NT2/D1 (cell line): ENCODE measurements at places on chromosomes 7 and 10.

DNA sequence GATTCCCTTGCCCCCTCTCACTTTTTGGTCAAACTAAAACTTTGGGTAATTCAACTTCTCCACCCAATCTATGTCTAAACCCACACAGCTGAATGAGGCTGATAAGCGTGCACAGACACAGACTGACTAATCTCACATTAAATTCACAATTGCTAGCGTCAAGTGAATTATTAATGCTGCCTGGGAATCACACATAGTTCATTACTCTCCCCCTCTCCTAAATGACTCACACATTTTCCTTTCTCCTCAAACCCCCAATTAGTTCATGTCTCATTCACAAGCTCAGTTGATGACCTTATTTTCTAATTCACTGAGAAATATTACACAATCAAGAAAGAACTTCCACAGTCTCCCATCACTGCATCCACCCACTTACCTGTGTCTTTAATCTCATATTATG lies 14.5 kb downstream of the KLF14 start:
- no peak for DNase-seq

GRCh38 chr10:117320050-117320665 lies 55.1 kb downstream of the PDZD8 start:
- no peak for DNase-seq

DNA sequence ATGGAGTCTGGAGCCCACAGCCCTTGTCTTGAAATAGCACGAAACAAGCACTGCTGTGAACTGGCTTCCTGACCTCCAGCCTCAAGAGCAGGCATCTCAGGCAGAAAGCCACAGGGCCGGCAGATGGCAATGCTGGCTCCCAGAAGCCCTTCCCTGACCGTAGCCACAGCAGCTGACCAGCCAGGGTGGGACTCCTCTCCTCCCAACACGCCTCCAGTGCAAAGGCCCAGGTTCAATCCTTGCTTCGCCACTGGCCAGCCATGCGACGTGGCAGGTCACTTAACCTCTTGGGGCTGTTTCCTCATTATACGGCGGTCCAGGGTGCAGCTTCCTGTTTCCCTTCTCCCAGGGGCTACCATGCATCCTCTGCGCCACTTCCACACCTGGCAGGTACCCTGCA lies 12.8 kb downstream of the PRKAG2 start:
- DNase-seq: no peak

DNA sequence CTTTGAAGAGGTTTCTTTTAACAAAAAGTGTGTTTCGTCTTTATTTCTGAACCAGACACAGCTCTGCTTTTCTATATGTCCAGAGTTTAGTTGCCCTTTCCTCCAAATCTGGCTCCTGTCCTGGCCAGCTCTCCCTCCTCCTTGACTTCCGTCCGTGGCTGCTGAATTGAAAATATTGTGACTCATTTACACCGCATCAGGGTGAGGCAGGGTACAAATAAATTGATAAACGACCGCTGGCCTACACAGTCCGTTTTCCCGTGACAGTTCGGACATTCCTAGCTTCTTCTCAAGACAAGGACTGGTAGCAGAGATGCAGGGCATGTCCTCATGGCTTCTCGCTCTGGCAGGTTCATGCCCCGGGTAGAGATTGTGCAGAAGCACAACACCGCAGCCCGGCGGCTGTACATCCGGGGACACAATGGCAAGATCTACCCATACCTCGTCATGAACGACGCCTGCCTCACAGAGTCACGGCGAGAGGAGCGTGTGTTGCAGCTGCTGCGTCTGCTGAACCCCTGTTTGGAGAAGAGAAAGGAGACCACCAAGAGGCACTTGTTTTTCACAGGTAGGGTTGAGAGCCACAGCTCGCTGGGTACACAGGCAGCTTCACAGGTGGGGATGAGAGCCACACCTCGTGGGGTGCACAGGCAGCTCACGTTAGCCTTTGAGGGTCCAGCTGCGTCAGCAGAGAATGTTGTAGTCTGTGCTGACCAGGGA lies 126.6 kb downstream of the TRRAP start:
- DNase-seq: no peak

- DNase-seq: no peak
These were observed 40.7 kb downstream of the JAKMIP3 start for GRCh38 chr10:132106431-132106830.

DNA sequence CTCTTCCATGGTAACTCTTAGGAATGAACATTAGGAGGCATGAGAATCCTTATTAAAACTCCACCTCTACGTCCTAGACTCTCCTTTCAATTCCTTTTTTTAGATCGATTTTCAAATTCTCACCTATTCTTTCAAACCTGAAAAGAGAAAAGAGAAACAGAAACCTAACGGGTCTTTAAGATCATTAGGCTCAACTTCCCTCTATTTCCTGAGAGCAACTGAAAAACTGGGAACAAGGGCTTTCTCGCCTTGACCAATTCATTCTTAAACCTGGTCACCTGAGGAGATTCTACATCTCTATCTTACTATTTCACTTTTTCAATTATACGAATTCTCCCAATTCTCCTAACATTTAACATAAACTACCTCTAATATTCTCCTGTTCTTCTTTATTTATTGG lies 2.8 kb downstream of the TFEC start:
- DNase-seq: no peak

DNA sequence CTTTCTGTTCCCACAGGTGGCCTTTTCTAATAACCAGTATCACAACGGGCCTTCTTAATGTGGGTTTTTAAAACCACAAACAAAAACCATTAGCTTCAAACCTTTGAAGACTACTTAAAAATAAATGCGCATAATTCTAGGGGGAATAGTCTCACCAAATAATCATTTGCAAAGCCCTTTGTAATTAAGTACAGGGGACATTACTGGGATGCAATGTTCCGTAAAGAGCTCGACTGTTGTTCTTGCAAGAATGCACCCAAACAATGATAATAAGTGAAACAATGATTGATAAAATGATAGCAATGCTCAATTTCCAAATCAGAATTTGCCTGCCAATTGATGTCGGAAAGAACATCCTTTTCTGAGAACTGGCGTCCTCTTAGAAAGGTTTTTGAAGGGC lies 589.1 kb upstream of the ADARB2 start:
- no peak for DNase-seq

DNA sequence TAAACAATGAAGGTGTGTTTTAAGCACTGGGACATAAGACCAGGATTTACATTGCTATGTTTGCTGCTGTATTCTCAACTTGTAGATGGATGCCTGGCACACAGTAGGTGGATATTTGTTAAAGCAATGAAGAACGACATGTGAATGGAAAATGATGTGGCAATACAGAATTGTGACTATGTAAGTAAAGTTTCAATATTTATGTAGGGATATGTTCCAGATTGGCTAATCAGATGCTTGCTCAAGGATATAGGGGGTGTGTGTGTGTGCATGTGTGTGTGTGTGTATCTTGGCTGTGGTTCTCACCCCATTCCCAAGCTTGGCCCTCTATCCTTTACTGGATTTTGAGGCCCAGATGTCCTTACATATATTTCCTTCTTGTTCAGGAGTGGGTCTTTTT lies 42.7 kb upstream of the LAMB1 start:
- no peak for DNase-seq

DNA sequence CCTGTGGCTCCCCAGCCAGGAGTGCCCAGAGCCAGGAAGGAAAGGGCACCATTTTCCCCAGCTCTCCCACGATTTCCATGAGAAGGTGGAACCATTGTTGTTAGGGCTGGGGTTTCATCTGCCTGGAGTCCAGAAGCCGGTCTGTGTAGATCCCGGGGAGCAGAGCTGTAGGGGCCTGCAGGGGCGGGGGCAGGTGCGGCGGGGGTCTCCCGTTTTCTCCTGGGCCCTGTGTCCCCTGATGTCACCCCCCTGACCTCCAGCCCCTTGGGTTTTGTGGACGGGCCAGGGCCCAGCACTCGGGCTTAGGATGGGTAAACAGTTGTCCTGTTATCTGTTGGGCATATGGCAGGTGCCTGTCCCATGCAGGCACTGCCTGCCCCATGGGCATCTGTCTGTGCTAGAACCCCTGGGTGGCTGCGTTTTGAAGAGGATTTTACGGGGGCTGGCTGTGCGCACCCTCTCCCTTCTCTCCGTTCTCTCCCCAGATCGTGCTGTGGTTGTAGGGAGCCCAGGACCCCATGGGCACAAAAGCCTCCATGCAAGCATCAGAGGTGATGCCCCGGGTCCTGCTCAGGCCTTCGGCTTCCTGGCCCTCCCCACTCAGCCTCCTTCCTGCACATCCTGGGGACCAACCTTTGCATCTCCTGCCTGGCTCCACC lies 158.8 kb downstream of the WDR37 start:
- no peak for DNase-seq

DNA sequence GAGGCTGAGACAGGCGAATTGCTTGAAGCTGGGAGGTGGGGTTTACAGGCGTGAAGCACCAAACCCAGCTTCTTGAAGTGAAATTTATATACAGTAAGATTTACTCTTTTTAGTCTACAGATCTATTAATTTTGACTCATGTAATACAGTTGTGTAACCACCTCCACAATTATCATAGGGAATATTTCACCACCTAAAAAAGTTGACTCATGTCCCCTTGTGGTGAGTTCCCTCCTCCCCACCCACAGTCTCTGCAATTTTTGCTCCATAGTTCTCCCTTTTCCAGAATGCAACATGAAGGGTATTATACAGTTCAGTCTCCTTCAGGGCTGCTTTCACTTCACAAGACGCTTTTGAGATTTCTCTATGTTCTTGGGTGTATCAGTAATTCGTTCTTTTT lies 156.8 kb downstream of the FAM107B start:
- no peak for DNase-seq

DNA sequence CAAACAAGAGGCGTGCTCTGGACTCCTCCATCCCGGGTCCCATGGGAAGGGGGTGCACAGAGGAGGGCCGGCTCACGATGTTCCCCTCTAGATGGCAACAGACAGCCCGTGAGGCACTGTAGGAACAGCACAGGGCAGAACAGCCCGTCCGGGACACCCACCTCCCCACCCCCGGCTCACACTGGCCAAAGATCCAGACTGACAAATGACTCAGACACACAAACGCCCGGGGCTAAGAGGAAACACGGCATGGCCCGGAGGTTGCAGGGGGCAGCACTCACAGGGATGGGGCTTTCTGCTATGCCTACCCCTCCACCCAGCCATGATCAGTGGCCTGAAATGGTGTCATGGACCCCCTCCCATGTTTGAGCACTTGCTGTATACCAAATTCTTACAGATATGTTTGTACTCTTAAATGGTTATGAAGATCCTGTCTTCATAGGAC lies 4.9 kb upstream of the ELN start:
- DNase-seq: no peak

DNA sequence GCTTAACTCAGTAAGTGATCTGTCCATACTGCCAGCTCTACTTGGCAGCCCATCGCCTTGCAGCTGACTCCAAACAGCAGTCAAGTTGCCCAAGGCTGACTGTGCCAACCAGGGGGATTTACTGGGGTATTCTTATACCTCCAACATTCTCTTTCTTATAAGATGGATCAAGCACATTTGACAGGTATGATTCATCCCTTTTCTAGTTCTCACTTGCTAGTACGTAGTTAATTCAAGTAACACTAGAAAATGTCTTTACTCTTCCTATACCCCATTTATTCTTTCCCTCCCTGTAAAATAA lies 77.0 kb downstream of the SLC25A13 start:
- DNase-seq: no peak

DNA sequence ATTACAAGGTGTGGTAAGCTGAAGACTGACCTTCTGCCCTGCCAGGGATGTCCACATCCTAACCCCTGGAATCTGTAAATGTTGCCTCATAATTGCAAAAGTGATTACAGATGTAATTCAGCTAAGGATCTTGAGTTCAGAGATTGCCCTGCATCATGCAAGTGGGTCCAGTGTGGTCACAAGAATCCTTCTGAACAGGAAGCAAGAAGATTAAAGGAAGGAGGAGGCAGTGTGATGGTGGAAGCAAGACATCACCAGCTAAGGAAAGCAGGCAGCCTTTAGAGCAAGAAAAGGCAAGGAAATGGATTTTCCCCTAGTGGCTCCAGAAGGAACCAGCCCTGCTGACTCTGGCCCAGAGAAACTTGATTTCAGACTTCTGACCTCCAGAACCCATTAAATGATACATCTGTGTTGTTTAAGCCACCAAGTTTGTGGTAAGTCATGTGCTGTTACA lies 78.1 kb downstream of the USP6NL start:
- DNase-seq: no peak

GRCh38 chr7:95055295-95055694 lies 147.9 kb downstream of the PPP1R9A start:
- DNase-seq: no peak

GRCh38 chr10:47248386-47249090 lies 51.5 kb upstream of the GDF10 start:
- DNase-seq: no peak

DNA sequence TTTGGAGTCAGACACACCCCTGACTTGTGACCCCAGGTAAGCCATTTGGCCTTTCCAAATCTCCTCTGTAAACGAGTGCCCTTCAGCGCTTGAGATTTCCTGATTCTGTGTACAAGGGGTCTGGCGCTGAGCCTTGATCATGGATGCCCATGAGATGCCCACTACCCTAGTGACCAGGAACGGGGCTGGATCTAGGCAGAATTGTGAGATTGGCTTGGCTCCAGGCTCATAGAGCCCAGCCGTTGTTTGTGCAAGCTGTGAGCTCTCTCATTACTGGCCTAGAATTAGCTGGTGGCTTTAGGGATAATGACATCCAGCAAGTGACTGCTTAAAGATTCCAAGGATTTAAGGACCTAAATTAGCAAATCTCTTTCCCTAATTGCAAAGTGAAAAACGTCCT lies 84.9 kb downstream of the CAMK1D start:
- DNase-seq: no peak

GRCh38 chr7:155190688-155191087 lies 107.0 kb upstream of the INSIG1 start:
- no peak for DNase-seq

GRCh38 chr10:101043363-101043707 lies 12.3 kb downstream of the SFXN3 start:
- no peak for DNase-seq

GRCh38 chr7:157011333-157012112 lies 1.1 kb upstream of the MNX1 start:
- no peak for DNase-seq

- DNase-seq: no peak
These were observed 80.0 kb downstream of the SLC25A13 start for GRCh38 chr7:96241855-96242254.

DNA sequence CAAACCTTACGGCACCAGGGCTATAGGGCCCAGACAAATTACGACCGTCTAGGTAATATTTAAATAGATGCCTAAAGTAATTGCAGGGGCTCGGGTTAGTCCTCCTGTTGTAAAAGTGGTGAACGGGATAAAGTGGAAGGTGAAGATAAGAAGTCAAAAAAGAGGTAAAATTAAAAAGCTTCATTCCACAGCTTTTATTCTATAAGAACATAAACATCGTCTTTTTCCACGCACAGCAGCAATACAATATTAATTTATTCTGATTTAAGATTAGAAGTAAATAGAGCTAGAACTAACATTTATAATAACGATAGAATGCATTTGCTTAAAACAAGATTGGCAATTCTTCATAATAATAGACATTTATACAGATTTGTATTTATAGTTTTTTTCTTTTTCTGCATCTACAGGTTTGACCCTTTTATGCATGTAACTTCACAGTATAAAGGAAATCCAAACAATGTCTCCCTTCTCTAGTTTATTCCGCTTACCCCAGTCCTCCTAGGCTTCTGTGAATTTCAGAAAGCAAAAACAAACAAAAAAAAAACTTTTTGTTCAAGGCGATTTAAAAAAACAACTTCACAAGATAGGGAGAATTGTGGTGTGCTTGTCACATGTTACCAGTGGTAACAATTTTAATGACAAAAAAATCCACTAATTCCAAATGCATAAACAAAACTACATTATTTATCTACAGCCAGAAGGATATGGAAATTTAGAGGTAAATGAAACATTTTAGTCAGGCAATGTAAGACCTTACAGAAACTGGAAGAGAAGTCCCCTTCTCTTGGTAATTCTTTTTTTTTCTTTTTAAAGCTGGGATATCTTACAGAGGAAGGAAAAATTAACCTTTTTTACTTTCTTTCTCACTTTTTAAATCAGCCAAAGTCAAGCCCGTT lies 3.4 kb downstream of the HOXA10 start:
- no peak for DNase-seq
